ENCODE measurements at places on chromosomes 5 and 9.

- no peak for DNase-seq
Measured at GRCh38 chr9:37010180-37010579, 23.9 kb downstream of the PAX5 start.

DNA sequence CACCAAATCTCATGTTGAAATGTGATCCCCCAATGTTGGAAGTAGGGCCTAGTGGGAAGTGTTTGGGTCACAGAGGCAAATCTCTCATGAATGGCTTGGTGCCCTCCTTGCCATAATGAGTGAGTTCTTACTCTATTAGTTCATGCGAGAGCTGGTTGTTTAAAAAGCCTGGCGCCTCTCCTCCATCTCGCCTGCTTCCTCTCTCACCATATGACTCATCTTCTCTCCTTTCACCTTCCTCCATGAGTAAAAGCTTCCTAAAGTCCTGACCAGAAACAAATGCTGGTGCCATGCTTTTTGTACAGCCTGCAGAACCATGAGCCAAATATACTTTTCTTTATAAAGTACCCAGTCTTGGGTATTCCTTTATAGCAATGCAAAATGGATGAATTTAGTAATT lies 20.9 kb upstream of the ARHGAP26 start:
- no peak for DNase-seq

GRCh38 chr5:126948011-126948355 lies 82.4 kb downstream of the MARCHF3 start:
- no peak for DNase-seq

DNA sequence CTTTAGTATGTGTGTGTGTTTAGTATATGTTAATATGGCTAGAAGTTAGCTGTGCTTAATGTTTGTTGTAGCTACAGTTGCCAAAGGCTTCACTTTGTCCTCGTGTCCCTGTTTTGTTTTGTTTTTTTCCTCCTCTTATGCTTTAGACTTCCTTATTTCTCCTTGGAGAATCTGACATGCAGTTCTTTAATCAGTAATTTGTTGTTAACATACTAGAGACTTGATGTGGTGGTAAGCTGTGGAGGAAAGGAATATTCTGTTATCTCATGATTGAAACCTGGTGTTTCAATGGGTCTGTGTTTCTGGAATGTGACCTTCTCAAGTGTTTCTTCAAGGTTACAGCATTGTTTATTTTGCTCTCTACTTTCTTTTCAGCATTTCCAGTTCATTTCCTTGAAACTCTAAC lies 515.6 kb upstream of the ST8SIA4 start:
- DNase-seq, result no peak

GRCh38 chr9:113624721-113625120 lies 161.2 kb downstream of the RGS3 start:
- no peak for DNase-seq

GRCh38 chr5:143812085-143812705 lies at the start of gene HMHB1:
HMHB1 (plus strand) TSS chr5:143812161.
- DNase-seq, result no peak

- DNase-seq, result no peak
Measured at GRCh38 chr9:133590231-133590855, 18.8 kb downstream of the FAM163B start.

DNA sequence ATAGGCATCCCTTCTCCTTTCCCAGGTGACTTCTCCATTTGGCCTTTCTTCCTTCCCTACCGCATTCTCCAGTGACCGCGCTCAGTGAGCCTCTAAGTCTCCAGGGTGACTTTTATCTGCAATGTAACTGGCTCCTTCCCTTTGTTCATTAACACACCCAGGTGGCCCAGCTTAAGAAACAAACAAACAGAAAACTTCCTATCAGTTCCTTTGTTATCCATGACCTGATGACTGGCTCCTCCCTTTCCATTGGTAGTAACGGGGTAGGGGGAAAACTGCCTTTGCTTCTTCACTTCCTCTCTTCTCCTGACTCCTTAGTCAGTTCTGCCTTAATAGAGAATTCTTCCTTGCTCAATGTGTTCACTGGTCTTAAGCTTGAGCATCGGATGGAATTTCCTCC lies 7.0 kb upstream of the SH3GL2 start:
- no peak for DNase-seq

GRCh38 chr5:65157906-65158603 lies 323.7 kb downstream of the ADAMTS6 start:
- DNase-seq, result no peak

GRCh38 chr5:71666321-71666720 lies 52.8 kb upstream of the CARTPT start:
- no peak for DNase-seq

GRCh38 chr5:38660194-38660668 lies 103.8 kb upstream of the LIFR start:
- DNase-seq, result peak; percentile 99

DNA sequence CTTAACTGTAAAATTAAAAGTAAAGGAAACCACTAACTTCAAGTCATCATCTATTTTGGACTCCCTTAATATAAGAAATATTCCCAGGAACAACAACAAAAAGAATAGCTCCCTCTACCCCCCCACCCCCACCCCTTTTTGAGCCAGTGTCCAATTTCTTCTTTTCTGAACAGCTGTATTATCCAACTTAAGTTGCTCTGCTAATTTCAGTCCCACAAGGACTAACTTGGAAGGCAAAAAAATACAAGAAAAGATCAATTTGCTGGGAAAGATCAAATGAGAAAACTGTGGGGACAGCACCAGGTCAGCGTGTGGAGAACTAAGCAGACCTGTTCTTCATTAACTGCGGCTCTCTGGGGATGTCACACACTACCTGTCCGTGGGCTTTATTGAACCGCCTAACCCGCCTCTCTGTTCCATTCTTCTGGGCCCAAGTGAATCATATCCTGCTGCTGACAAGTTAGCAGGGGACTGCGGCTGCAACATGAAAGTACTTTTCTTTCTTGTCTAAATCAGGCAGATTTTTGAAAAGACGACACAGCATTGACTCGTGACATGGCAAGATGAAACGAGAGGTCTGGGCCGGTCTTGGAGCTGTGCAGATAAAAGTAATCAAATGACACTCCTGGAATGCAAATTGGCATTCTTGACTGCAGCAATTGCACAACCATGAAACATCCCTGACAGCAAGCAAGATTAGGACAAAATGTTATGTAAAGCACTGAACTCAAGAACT lies 2.7 kb downstream of the BNC2 start:
- no peak for DNase-seq

DNA sequence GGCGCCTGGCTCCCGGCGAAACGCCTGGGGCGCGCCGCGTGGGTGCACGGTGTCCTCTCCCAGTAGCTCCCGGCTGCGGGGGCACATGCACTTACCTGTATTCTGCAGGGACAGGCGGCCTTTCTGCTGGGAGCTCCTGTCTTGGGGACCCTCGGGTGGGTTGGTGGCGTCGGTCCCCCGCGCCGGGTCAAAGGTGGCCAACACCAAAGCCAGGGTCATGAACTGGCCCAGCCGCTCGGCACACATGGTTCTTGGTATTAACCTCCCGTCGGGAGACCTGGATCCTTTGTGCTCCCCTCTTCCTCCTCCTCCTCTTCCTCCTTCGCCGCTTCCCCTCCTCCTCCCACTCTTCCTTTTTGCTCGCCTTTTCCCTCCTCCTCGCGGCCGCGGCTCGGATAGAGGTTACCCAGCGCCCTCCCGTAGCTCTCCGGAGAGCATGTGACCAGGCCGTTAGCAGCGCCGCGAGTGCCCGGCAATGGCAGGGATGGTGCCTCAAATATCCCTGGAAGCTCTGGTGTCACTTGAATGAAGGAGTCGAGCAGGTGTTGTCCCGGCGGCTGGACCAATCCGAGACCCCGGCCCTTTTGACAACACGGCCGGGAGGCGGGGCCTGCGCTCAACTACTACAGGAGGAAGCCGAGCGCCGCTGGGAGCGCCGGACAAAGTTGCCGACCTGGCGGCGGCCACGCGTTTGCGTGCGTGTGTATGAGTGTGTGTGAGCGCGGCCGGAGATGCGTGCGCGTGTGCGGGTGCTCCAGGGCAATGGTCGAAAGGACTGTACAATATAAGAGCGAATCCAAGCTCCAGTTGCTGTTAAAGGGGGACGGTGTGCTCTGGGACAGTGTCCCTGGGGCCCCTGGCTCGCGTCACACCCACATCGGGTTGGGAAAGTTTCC lies at the start of gene STC2:
STC2 (minus strand) TSS at position 467 of the 896 bp plus-strand sequence; CDS start at position 246, 221 bp downstream.
- DNase-seq, result no peak

GRCh38 chr5:109298794-109299193 lies 111.0 kb downstream of the PJA2 start:
- DNase-seq, result no peak

GRCh38 chr9:12874395-12874794 lies 99.6 kb downstream of the LURAP1L start:
- no peak for DNase-seq

DNA sequence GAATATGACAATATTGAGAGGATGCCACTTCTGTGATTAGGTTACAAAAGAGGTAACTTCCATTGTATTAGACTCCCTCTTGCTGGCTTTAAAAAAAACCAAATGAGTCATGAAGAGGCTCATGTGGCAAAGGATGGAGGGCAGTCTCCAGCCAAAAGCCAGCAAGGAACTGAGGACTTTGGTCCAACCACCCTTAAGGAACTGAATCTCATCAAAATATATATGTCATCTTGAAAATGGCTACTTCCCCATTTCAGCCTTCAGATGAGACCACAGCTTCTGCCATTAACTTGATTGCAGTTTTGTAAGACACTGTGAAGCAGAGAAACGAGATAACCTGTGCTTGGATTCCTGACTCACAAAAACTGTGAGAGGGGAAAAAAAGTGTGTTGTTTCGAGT lies 15.5 kb upstream of the TRIM32 start:
- no peak for DNase-seq

- DNase-seq, result peak; percentile 99
Measured at GRCh38 chr5:123809594-123810221, 297.7 kb downstream of the CSNK1G3 start.

DNA sequence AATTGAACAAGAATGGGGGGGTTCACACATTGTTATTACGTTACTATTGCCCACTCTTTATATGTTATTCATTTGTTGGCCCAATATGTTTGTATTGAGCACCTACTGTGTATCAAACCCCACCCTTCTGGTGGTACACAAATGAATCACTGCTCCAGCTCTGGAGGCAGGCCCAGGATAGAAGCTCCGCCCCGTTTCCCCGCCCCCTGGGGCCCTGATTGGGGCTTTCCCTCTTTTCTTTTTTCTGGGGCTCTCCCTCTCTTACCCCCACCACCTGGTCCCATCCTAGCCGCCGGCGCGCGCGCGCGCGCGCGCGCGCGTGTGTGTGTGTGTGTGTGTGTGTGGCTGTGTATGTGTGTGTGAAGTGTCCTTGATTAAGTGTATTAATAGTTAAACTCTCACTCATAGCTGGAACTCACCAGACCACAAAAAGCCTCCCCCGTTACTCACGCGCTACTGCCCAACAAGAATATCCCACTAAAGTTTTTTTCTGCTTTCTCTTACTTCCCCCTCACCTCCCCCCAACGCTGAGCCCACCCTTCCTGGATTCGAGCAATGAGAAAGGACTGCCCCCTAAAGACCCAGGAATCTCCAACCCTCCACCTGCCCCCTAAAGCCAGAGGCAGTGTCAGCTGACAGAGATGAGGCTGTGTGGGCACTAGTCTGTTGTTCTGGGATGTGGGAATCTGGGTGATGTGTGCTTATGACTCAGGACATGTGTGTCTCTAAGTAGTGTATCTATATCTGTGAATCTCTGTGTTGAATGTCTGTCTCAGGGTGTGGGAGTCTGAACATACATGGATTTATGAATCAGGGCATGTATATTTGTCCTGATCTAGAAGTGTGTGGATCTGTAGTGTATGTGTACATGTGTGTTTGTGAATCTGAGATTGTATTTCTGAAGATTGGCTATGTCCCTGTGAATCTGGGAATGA lies 4.0 kb downstream of the CXXC5 start:
- no peak for DNase-seq

DNA sequence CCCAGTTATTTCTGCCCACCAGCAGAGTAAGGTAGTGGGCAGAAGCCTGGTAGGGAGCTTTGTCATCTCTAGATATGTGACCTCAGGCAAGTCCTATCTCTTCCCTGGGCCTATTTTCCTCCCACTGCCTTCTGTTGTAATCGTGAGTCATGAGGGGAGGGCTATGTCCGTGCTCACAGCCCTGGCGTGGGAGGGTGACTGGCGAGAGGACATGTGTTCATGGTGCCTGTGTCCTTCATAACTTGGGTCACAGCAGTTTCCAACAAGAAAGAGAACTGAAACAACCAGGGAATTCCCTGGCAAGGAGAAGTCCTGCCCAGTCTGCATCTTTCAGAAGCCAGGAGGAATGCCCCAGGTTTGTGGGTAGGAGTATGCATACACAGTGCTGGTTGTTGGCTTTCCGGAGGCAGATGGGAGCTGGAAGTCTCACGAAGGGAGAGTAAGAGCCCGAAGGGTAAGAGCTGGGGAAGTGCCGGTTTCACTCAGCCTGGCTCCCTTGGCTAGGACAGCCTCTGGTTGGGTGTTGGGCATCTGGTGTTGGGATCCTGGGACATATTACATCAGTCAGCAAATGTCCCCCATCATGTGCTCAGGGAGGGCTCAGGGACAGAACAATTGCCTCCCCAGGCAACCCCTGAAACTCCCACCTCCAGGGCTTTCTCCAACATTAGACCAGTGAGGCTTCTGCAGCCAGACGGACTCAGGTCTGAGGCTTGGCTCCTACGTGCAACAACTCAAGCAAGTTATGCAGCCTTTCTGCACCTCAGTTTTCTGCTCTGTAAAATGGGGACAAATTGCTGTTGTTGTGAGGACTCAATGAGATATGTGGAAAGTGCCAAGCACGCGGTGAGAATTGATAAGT lies 4.3 kb upstream of the TIFAB start:
- no peak for DNase-seq

- no peak for DNase-seq
Measured at GRCh38 chr9:30039712-30040111, 2344.7 kb upstream of the ACO1 start.

DNA sequence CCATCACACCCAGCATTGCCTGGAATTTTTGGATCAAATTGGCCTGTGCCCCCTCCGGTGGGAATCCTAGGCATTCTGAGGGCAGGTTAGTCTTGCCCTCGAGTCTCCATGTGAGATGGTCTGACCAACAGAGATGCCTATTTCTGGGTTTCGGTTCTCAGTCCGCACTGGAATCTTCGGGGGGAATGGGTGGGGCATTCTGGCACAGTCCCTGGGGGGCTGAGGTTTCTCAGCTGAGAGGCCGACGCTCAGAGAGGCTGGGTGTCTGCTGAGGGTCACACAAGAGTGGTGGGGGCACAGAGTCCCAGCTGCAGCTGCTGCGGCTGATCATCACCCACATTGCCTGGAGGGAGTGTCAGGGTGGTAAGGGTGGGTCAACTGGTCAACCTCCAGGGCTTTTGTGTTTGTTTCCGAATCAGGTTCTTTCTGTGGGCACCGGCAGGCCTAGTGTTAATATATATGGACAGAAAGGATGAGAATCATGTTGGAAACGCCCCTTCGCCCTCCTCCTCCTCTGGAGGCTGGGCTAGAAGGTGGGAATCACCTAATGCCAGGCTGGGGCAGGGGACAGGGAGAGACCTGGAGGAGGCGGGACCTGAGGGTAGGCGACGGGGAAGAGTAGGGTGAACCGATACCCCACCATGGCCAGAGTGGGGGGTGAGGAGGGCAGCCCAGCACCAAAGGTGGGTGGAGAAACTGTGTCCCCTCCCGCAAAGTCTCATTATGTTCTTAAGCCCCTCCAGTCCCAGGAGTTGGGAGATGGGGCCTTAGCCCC lies 149.5 kb upstream of the PHYKPL start:
- DNase-seq, result no peak

Data from NCI-H2081 treated with DMSO at 0.1 percent for 48 hours (cell line).